Calu3 (cell line): ENCODE measurements at places on chromosomes 2 and 18.

- DNase-seq = no peak
Observed at GRCh38 chr2:222952204-222952603, 91.4 kb downstream of the ACSL3 start.

DNA sequence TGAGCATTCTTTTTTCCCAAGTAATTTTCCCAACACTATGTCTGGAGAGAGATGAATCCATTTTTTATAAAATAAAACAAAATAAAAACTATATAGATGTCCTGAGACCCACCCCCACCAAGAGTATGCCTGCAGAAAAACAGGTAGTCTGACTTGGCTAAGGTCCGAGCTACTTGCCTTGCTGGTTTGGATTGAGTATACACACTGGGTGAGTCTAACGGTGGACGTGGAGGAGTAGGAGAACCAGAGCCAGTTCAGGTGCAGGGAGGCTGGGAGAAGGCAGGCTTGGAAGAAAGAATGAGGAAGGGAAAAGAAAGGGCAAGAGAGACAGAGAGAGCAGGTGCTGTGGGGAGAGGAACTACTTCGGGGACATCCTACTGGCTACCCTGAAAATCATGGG, 21.3 kb upstream of the AFTPH start:
- DNase-seq = no peak

- no peak for DNase-seq
Observed at GRCh38 chr2:160114020-160114419, 51.6 kb upstream of the PLA2R1 start.

DNA sequence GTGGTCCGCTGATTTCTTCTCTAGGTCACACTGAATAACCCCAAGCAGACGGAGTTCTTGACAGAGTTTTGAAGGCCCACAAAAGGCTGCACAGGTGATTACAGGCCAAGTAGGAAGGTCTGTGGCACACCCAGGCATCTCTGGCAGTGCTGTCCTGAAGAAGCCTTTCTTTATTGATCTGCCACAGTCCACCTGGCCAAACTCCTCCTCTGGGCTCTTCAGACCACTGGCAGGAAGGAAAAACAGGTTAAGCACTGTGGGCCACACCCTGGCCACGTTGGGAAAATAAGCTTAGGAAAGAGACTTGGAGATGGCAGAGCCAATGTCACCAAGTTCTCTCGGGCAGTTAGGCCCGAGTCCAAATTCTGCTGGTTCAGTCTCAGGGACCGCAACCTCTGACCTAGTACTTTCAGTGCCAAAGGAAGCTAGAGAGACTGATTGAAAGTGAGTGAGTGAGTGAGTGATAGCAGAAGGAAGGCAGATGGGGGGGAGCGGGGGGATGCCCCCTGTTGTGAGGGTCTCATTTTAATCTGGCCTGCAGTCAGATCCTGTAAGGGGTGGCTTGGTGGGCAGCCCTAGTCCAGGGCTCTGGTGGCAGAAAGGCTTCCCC, 102.9 kb downstream of the TGFA start:
- peak; percentile 6 for DNase-seq

DNA sequence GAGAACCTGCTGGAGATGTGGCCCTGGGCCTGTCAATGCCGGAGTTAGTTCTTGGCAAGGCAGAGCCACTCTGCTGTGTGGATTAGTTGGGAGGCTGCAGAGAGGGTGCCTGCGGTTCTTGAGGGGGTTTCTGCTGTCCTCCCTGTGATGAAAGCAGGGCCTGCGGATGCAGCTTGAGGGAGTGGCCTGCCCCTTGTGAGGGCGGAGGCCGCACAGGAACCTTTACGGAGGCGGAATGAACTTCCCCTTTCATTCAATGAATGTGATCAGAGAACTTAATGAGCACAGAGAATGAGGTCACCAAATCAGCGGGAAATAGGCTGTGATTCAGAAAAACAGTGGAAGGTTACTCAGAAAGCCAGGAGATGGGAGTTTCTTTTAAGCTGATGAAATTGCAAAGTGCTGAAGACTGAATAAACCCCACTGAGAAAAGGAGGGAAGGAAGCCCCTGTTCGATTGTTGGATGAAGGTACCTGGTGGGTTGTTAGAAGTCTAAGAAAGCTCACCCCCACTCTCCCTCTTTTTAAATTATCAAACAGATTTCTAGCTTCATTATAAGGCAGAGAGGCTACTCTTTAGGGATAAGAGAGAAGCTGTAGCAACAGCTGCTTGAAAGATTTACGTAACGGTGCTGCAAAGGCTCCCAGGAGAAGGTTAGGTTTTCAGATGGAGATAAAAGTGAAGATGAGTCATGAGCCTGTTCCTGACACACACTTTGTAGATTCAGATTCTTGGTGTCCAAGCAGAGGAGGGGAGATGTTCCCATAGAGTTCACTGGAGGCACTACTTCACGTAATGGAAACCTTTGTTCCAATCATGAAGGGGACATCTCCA, 47.4 kb downstream of the VWA3B start:
- no peak for DNase-seq

- no peak for DNase-seq
Observed at GRCh38 chr2:71749671-71750101, 296.3 kb downstream of the DYSF start.

DNA sequence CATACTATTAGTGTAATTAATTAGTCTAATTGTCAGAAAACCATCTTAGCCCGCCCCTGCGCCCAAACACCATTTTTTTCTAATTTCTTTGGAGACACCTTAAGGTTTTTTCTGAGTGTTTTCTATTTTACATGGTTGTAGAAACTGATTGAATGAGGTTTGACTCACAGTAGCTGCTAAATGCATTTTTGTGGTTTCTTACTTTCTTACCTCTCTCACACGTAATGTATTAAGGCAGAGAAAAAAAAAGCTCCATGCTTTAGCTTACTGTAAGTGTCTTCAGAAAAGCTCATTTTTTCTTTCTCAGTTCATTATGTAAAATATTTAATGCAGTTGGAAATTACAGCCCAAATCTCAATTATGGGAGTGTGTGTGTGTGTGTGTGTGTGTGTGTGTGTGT, 548.5 kb upstream of the LRRTM4 start:
- DNase-seq = no peak

DNA sequence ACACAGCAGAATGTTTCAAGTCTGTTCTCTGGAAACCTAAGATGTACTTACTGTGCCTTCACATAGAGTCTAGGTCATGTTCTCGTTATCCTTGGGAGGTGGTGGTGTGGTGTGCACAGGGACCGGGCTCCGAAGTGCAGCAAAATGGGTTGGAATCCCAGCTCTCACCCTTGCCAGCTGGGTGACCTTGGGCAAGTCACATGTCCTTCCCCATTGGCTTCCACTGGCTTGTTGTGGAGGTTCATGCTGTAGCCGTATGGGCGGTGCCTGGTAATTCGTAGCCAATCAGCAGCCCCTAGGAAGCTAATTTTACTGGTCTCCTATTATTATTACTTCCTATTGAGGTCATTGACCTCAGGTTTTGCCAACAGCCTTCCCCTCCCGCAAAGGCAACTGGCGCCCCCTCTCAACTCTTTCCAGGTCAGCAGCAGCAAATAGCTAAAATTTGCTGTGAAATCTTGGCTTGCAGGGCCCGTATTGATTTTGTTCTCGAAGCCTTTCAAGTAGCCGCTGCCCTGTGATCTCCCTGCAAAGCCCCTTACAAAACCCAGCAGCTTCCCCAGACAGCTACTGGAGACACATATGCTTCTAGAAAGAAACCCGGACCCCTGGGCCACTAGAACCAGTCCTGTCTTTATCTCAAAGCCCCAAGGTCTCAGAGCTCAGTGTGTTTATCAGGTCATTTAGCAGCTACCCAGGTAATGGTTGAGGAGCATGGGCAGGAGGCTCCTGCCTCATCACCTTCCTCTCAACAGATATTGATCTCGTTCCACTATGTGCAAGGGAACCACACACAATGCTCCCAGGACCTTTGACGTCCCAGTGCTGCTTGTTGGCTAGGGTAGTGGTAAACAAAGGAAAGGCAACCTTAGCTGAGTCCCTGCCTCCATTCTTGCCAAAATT, 66.5 kb upstream of the SLC1A4 start:
- no peak for DNase-seq

GRCh38 chr18:62413206-62413605, 88.1 kb downstream of the TNFRSF11A start:
- DNase-seq = no peak

GRCh38 chr2:43472527-43473194, 123.2 kb downstream of the THADA start:
- no peak for DNase-seq

- peak; percentile 26 for DNase-seq
Observed at GRCh38 chr2:215664847-215665525, 229.1 kb upstream of the FN1 start.

DNA sequence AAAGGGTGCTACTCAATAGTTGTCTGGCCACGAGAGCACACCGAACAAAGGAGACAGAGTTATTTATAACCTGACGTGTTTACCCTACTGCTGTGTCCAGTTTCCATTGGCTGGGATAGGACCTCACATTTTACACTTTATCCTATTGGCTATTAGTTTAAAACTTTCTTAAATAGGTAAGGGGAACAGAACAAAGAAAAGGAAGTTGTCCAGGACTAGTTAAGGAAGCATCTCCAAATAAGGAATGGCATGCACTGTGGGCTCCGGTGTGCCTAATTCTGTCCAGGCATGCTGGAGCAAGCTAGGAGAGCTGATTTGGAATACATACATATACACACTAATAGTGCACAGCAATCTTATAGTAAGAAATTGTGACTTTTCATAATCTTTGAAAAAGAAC, 72.2 kb downstream of the CAB39 start:
- no peak for DNase-seq

- DNase-seq = no peak
Observed at GRCh38 chr2:215677481-215677880, 241.6 kb upstream of the FN1 start.

- DNase-seq = no peak
Observed at GRCh38 chr2:202007983-202008354, 25.7 kb upstream of the FZD7 start.

DNA sequence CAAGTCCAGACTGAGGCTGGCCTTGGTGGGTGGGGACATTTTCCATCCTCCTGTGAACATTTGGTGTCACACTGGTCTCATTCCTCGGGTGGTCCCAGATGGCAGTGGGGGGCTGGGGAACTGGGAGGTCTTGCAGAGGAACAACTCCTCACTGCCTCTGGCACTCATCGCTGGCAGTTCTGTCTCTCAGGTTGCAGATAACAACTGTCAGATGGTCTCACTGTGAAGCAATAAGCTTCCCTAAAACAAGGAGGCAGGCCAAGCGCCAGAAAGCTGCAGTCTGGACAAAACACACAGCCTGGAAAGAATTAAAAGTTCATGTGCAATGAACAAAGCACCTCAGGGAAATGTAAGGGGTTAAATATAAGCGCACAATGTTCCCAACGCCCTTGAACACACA, 78.1 kb downstream of the IRS1 start:
- DNase-seq = no peak

- no peak for DNase-seq
Observed at GRCh38 chr2:189232759-189233406, 53.3 kb upstream of the COL5A2 start.

- DNase-seq = no peak
Observed at GRCh38 chr2:46914578-46915230, 902 bp downstream of the MCFD2 start.

DNA sequence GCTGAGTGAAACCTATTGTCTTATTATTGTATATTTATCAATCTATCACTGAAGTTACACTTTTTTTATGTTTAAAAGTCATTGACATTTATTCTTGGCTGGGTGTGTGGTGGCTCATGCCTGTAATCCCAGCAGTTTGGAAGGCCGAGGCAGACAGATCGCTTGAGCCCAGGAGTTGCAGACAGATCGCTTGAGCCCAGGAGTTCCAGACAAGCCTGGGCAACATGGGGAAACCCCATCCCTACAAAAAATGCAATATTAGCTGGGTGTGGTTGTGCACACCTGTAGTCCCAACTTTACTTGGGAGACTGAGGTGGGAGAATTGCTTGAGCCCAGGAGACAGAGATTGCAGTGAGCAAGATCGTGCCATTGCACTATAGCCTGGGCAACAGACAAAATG, 97.8 kb downstream of the EPC2 start:
- DNase-seq = no peak

DNA sequence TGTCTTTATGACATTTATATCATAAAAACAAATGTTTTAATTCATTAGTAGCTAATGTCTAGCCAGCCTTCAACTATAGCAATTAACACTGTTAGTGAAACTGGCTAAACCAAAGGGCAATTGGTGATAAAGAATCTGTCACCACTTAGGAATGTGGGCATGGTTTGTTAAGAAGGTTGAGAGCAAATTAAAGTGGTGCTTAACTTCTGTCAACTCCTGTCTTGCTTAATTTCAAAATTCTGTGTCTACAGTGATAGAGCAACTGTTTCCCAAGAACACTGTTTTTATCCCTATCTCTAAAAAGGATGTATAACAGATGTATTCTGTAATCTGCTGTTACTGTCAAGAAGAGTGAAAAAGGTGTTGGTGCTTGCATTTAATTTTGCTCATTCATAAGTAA, 36.5 kb downstream of the CFAP36 start:
- peak; percentile 24 for DNase-seq

DNA sequence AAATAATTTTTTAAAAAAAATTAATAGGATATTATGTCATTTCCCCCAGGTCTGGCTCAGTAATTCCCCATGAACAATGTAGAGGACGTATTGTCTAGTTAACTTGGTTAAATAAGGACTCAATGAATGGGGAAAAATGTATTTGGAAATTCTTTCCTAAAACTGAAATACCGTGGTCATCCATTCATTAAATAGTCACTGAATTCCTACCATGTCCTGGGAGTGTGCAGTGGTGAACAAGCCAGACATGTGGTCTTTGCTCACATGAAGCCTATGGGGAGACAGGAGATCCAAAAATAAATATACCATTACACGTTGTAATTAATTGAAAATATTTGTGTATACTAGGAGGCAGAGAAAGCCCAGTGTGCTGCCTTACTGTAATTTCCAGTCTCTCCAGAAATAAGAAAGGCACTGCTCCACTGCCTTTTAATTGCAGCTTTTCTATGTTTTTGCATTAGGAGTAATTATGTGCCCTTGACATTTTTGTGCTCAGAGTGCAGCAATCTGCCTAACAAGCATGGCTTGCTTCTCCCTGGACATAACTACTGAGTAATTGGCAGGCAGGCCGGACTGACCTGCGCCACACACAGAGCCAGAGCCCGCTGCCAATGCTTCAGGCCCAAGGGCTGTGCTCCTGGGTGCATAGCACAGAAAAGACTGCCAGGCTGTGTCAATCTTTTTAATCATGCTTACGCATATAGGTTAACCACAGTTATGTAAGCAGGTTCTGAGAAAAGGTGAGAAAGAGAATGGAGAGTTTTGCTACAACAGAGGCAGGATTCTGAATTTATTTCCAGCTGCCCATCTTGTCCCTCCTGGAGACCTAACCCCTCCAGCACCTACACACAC, 22.2 kb upstream of the TTC39C start:
- DNase-seq = peak; percentile 37

DNA sequence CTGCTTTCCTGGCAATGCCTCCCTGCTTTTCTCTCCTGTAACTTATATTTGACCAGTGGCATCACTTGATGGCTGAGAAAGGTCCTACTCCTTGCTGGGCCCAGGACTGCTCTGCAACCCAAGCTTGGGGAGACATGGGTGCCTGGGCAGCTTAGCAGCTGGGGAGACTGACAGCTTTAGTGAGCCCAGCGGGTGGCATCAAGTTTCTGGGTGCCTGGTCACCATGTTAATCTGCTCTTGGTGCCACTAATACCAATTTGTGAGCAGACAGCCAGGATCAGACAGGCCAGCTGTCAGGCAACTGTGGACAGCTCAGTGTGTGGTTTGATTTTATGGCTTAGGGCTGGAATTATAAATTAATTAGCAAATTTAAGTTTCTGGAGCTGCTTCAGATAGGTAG, 144.8 kb upstream of the GLI2 start:
- DNase-seq = no peak

- no peak for DNase-seq
Observed at GRCh38 chr18:29712785-29713184, 1329.8 kb downstream of the DSC3 start.
